Mucosa of gallbladder (tissue), 1 donor: ENCODE measurements at places on chromosomes 12 and 14. TPM values are rescaled to one million over a fixed set of nuclear protein-coding genes. Genes with fewer than 3 reads are reported as not detected.

- no peak for DNase-seq
These were observed 46.1 kb upstream of the FRMD6 start for GRCh38 chr14:51605575-51605974.

- no peak for DNase-seq
These were observed 89.4 kb upstream of the MAX start for GRCh38 chr14:65191716-65192115.

- DNase-seq, result no peak
These were observed 6.4 kb upstream of the EGLN3 start for GRCh38 chr14:33957299-33957698.

DNA sequence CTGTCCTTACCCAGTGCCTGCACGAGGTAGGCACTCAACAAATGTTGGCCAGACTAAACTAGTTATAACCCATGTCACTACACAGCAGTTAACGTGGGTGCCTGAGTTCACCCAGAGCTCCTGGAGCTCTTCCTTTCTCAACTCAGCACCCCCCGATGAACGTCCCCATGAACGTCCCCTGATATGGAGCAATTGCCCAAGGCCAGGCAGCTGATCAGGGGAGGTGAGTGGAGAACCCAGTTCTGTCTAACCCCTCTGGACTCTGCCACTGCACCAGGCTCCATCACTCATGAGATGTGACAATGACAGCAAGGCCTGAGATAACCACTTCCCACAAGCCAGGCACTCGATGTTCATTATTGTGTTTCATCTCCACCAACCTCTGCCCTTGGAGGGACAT, 199.0 kb downstream of the BCL11B start:
- no peak for DNase-seq

DNA sequence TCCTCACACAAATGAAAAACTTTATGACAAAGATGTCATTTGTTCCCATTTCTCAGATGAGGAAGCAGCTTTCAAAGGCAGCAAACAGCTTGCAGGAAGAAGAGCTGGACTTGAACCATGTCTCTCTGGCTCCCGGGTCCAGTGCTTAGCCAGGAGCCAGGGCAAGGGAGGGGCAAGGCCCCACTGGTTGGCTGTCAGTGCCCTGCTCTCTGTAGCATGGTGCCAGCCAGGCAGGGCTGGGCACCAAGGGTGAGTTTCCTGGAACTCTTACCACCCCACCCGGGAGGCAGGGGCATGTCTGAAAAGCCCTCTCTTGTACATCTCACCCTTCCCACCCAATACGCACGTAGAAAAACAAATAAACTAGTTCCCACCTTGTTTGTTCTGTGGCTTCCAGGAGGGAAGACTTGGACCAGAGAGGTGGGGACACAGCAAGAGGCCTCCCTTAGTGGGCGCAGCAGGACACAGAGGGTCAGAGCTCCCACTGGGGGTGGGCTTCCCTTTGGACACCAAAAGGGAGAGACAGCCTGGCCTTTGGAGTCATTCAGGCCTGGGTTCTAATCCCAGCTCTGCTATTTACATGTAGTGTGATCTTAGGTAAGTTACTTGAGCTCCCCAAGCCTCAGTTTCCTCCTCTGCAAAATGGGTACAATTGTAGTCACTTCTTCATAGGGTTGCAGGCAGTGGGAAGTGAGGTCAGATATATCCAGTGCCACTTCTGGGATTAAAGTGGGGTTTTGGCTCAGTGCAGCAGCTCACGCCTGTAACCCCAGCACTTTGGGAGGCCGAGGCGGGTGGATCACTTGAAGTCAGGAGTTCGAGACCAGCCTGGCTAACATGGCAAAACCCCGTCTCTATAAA, 17.2 kb downstream of the TRPV4 start:
- no peak for DNase-seq

DNA sequence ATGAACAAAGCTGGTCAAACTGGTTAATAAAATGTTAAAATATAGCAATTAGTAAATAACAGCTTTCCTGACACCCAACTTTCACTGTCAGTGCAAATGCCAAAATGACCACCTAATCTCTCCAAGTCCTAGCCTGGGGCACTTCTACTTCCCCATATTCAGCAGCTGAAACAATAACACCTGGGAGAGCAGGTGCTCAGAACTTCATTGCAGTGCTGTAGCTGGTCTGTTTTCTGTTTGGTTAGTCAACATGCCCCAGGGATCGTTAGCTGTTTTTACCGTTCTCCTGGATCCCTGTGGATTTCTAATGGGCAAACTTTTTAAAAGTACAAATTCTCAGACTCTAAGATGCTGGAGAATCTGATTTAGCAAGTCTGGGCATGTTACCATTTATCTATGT, 759.7 kb downstream of the GALC start:
- no peak for DNase-seq

- no peak for DNase-seq
These were observed 20.5 kb downstream of the ZBTB42 start for GRCh38 chr14:104821229-104821945.

GRCh38 chr14:25247609-25248008, 197.7 kb upstream of the STXBP6 start:
- DNase-seq, result no peak

GRCh38 chr12:9364224-9365176, 156.3 kb upstream of the PZP start:
- no peak for DNase-seq

DNA sequence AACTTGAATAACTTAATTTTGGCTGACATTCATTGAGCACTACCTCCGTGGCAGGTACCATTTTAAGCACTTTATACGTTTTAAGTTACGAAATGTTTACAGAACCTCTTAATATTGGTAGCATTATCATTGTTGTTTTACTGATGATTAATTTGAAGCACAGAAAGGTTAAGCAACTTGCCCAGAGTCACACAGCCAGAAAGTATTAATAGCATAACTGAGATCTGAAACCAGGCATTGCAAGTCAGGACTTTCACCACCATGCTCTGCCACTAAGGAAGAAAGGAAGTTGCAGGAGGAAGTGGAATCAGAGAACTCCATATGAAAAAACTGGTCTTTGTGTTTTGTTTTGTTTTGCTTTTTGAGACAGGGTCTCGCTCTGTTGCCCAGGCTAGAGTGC, 28.2 kb upstream of the BCAT1 start:
- no peak for DNase-seq

GRCh38 chr14:86179980-86180379, 650.0 kb downstream of the FLRT2 start:
- no peak for DNase-seq

- DNase-seq, result no peak
These were observed 79.7 kb downstream of the FGD4 start for GRCh38 chr12:32478858-32479725.

DNA sequence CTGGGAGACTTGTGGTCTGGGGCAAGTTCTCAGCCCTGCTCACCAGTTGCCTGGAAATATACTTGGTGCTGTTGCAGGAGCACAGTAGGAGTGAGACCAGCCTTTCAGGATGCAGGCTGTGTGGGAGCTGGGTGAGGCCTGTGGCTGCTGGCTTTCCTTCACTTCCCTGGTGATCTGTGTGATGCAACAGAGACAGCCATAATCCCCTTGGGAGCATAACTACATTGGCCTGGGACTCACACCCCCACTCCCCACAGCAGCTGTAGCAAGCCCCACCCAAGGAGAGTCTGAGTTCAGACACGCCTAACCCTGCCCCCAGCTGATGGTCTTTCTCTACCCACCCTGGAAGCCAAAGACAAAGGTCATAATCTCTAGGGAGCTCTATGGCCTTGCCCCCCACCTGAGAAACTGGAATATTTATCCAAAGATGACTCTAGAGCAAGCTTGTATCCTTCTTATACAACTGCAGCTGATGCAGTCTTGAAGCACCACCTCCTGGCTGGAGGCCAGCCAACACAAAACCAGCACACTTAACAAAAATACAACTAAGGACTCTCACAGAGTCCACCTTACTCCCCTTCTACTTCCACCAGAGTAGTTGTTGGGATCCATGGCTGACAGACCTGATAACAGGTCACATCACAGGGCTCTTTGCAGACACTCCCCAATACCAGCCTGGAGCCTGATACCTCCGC, 190.4 kb upstream of the CPNE8 start:
- DNase-seq, result no peak

DNA sequence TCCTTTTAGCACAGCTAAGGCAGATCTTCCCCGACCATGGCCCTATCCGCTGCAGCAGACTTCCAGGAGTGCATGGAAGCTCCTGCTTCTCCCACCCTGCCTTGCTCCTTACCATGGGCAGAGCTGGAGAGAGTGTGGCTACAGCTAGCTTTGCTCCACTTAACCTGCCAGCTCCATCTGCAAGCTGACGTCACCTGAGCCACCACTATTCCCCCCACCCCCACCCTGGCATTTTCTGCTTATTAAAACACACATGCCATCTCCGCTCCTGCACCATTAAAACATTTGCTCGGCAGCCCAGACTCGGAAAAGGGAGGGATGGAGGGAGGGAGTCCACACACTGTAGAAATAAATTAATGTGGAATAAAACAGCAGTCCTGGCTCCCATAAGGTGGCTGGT, 67.8 kb downstream of the TUNAR start:
- DNase-seq, result no peak

Gene SPIC
- not detected for total RNA-seq

Gene ZNF891
- total RNA-seq, result 2.6 TPM

Gene RNASE7
- 22.1 TPM for total RNA-seq

Gene MYF5
- total RNA-seq, result not detected

Gene SELPLG
- 22.4 TPM for total RNA-seq

Gene SAMD15
- total RNA-seq, result 3.5 TPM

Gene SLC10A1
- 0.86 TPM for total RNA-seq

Gene CAPZA3
- total RNA-seq, result 0.20 TPM

Gene SRRM4
- 0.03 TPM for total RNA-seq

Gene NOC4L
- total RNA-seq, result 14.1 TPM

Gene ZDHHC22
- 0.09 TPM for total RNA-seq

Gene MYF6
- not detected for total RNA-seq
